Left renal cortex interstitium (tissue), 4 donors: ENCODE measurements at places on chromosomes 2 and 18.
A peak's percentile ranks its signal among the peaks of the same experiment; 100 is the strongest.

- DNase-seq = no peak
Observed at GRCh38 chr2:85655961-85656417, 12.0 kb downstream of the SFTPB start.

DNA sequence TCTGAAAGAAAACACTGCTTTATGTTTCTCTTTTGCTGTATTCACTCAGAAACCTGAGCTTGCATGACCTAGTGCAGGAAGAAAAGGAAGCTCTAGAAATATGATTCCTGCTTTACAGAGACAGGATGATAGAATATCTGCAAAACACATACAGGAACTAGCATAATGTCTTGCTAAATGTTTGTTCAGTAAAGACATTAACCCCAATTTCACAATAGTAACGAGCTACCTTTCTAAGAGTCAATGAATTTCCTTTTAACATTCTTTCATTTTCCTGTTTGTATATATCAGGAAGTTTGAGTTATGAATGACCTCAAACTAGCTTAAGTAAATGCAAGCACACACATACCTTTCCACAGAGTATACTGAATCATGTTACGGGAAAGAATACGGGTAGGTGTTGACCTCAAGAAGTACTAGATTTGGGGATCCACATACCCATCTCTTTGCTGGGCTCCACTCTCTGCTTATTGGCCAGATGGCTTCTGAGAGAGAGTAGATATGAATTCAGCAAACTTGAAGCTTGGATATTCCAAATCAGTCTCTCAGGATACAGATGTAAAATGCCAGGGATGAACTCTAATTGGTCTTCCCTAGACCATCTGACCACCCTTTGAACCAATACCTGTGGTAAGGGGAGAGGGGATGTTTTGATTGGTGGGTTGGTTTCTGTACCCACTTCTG lies 18.2 kb upstream of the ACSL3 start:
- DNase-seq = no peak

DNA sequence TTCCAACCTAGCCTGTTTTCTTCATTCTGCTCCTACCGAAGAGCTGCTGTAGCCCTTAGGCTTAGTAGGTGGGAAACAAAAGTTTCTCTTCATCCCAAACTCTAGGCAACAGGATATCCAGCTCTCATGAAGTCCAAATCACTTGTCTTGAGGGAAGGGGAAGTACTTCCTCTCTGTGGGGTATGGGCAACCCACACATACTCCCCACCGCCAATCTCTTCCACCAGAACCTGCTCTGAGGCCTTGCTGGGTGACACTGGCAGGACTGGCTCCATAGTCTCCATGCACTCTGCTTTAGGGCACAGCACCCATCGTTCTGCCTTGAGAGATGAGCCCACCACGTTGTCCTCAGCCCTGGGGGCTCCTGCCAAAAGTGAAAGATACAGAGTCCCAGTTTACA lies 173.0 kb downstream of the NCK2 start:
- no peak for DNase-seq

- DNase-seq = no peak
Observed at GRCh38 chr2:9002637-9003365, 683 bp downstream of the MBOAT2 start.

DNA sequence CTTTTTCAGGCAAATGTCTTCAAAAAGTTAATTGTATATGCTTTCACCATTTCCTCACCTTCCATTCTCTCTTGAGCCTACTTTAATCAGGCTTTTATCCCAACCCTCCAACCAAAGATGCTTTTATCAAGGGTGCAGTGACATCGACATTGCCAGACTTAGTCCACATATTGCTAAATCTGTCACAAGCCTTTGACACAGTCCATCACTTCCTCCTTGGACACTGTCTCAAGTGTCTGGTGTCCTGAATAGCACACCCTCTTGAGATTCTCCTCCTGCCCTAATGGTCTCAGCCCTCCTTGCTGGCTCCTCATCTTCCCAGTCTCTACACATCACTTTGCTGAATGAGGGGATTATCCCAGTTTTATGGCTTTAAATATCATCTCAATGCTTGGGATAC lies 147.5 kb upstream of the SLC39A10 start:
- DNase-seq = no peak

GRCh38 chr18:31555971-31556747 lies 35.5 kb upstream of the TTR start:
- DNase-seq = peak; percentile 53

- DNase-seq = no peak
Observed at GRCh38 chr2:145764631-145765030, 1244.7 kb upstream of the ZEB2 start.

DNA sequence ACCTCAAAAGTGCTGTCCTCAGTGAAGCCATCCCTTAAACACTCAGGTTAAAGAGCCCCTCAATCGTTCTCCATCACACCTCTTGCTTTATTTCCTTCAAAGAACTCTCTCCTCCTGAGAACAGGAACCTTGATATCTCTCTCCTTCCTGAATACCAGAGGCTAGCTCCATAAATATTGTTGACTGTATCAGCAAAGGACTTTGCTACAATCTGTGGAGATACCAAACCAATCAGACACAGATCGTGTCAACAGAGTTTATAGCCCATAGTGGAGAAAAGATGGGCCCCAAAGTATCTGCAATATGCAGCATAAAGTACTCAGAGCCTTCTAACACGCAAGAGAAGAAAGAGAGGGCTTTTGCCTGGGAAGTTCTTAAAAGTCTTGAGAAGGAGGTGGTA lies 36.4 kb downstream of the PLEKHM3 start:
- DNase-seq = no peak

- no peak for DNase-seq
Observed at GRCh38 chr2:228157841-228158240, 23.6 kb downstream of the SPHKAP start.

DNA sequence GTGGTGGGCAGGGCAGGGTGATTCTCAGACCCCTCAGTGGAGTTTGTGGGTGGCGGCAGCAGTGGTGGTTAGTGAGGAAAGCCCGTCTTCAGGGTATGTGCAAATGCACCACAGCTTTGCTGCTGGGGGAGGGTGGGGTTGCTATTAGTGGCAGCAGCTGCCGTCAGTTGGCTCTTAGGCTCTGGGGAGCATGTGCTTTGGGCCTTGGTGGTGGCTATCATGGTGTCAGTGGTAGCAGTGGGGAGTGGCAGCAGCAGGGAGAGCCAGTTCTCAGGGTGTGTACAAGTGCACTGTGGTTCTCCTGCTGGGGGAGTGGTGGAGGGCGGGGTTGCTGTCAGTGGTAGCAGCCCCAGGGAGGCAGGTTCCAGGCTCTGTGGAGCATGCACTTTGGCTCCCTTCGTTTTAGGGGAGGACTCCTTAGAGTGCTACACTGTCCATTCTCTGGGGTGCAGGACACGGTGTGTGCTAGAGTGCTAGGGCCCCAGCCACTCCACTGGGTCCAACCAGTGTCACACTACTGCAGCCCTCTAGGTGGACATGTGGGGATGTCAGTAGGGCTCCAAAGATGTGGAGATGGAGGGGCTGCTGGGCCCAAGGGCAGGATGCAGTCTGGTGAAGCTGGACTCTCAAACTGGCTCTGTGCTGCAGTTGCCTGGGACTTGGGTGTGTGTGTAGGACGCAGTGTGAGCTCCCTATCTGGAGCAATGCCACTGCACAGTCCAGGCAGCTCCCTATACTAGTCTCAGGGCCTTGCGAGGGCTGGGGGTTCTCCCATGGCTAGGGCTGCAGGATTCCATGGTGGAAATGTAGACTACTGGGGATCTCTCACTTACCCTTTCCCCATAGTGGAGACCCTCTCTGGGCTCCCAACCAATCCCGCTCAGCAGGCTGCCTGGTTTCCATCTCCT lies 45.3 kb downstream of the ADCYAP1 start:
- no peak for DNase-seq

- no peak for DNase-seq
Observed at GRCh38 chr2:204437815-204438756, 107.2 kb upstream of the PARD3B start.

DNA sequence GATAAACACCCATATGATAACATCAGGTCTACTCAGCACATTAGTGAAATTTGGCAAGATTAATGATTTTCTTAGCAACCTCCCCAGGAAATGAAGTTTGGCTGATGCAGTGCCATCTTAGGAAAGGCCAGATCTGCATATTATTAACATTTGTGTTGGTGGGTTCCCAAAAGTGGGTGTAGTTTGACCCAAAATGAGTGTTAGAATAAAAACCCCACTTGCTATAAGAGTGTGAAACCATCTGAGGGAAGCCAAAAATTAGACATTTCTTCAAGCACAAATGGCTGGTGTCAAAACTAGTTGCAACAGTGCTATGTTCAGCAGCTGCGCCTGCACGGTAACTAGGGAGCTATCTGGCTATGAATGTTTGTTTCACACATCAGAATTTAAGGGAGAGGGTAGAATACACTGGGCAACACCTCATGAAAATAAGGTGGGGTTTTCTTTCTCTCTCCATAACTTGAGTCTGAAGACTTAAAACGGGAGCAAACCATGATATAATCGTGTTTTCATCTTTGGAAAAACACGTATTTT lies 15.9 kb upstream of the CSRNP3 start:
- no peak for DNase-seq

- DNase-seq = no peak
Observed at GRCh38 chr2:150046810-150047209, 440.7 kb downstream of the RND3 start.

DNA sequence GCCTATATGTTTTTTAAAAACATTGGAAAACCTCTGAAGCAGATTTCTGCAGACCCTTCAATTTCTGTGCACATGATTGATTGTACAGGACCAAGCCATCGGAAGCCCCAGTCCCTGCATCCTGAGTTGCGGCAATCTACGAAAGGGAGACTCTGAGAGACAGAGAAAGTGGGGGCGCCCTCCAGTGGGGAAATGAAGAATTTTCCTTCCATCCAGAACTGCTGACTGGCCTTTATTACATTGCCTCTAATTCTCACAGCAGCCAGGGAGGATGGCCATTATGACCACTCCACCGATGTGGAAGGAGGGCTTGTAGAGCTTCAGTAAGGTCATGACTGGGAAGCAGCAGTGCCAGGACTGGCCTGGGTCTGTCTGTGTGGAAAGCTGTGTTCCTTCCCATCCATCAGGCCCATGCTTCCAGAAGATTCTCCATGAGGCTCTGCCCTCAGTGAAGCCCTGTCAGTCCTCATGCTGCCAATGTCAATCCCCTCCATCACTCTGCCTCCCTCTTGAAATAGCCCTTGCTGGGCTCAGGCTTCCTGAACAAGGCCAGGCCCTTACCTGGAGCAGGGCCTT lies 20.0 kb upstream of the RESP18 start:
- no peak for DNase-seq

GRCh38 chr2:187502467-187502866 lies 51.8 kb downstream of the TFPI start:
- DNase-seq = no peak

GRCh38 chr2:127961729-127962128 lies 66.1 kb downstream of the SAP130 start:
- no peak for DNase-seq

DNA sequence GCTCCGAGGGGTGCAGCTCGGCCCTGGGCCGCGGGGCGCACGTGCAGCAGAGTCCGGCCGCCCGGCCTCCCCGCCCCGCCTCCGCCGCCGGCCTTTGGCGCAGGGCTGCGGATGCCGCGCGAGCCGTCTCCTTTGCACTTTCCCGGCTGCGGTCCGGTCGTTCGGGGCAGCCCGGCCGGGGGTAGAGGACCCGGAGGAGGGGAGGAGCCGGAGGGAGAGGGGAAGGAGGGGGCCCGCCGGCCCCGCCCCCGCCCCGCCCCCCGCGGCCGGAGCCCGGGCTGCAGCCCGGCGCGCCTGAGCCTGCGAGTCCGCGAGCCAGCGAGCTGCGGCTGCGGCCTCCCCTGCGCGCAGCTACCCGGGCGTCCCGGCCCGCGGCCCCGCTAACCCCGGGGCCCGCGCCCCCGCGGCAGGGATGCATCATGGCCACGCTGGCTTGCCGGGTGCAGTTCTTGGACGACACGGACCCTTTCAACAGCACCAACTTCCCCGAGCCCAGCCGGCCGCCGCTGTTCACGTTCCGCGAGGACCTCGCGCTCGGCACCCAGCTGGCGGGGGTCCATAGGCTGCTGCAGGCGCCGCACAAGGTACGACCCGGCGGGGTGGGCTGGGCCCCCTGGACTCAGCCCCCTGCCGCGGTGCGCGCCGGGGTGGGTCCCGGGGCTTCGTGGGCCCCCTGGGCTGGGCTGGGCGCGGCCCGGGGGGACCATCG lies at the start of gene FHOD3:
TSS of gene FHOD3 (plus strand) at position 297 of the 709 bp plus-strand sequence. CDS start at position 420, 123 bp downstream.
- peak; percentile 31 for DNase-seq
